Stimulated activated CD4-positive, alpha-beta T cell treated with anti-CD3 and anti-CD28 coated beads, Interleukin-2, amount 100 ng/mL, for 4 hours (primary cell): ENCODE measurements at places on chromosomes 12 and 14.

GRCh38 chr12:4244868-4245267, 28.7 kb upstream of the CCND2 start:
- DNase-seq: no peak

DNA sequence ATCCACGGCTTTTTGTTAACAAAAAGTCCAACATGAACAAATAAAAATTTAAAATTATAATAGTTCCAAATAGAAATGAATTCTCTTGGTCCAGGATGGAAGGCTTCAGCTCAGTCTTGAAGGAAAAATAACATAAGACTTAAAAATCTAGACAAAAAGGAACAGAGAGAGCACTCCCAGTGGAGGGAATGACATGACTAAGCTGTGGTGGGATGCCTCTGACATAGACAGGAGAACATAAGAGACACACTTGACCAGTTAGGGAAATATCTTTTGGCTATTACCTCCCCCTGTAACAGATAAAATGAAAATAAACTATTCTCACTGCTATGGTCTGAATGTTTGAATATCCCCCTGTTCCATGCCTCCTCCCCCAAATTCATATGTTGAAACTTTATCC, 106.8 kb downstream of the BBS10 start:
- DNase-seq: no peak

DNA sequence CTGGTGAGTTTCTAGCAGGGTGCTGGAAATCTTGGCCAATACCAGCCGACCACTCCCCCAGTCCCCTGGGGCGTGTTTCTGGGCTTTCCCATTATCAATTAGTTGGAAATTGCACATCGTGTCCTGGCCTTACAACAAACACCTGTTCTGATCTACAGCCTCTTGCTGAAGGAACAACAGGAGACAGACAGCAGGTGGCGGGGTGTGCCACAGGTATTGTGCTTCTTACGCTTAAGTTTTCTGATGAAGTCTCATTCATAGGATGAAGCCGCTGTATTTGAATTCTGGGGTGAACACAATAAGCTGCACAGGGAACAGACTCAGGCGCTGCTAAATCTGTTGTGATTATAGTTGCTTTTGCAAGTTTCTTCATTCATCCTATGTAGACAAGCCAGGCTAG, 703 bp downstream of the HIGD1C start:
- no peak for DNase-seq

DNA sequence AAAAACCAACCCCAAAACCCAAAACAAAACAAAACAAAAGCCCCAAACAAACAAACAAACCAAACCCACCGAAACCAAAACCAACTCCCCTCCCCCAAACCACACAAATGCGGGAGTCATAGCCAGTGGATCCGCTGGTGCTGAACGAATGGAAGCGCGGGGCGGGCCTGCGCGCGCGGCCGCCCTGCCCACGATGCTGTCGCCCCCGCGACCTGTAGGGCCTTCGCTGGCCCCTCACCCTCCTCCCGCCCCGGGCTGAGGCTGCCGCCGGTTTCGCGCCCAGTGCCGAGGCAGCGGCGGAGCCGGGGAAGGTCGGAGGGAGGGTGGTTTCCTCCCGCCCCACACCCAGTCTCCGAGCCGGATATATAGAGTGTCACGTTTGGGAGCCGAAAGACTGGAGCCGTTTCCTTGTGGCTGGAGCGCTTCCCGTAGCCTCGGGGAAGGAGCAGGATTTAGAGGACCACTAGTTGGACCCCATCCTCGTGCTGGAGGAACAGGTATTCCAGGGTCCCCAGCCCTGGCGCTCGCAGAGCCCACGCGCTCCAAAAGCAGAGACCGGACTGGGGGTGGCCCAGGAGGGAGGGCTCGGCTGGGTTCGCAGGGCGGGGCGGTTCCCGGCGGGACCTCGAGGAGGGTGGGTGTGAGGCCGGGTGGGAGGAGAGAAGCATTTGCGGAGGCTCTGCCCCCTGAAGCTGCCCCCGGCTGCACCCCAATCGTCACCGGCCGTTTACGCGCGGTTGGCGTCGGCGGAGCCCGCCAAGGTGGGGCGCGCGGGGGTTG, at the start of gene FAR2:
Gene FAR2, plus strand, starts transcription at position 368 of the 780 bp plus-strand sequence. CDS start 121,172 bp downstream, outside the sequence.
- DNase-seq: peak; percentile 45

DNA sequence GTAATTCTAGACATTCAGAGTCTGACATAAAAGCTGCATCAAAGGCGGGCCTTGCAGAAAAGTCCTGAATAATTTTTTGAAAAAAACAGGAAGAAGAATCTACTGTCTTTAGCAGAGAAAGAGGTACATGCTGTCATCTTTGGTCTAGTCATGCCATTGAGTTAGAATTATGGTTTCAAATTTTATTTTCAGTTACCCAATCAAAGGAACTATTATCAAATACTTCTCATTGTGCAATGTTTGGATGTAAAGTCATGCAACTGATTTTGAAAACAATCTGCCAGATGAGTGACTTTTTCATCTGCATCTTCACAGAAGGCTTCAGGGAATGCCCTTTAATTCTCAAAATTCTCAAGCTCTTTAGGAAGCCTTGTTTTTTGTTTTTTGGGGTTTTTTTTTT, 803.5 kb downstream of the FLRT2 start:
- no peak for DNase-seq

GRCh38 chr14:64685371-64686281, 18.6 kb upstream of the PLEKHG3 start:
- DNase-seq: no peak

GRCh38 chr14:31580234-31580633, 19.0 kb downstream of the NUBPL start:
- no peak for DNase-seq

DNA sequence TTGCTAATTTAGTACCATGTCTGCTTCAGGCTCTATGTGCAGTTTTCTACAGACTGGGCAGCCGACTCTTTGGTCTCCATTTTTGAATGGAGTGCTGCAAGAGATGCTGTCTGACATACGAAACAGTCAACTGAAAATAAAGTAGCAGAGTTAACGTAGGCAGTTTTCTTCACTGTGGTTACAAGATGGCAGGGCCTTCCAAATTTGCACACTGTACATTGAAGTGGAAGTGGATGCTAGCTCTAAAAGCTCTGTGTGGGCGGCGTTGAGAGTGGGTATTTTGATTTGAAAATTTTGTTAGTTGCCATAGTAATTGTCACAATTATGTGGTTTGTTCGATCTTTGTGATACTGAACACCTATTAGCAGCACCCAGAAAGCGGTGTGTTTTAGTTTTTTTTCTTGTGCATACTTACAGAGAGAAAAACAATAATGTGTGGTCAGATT, 154.9 kb upstream of the ATP2B1 start:
- DNase-seq: peak; percentile 36

DNA sequence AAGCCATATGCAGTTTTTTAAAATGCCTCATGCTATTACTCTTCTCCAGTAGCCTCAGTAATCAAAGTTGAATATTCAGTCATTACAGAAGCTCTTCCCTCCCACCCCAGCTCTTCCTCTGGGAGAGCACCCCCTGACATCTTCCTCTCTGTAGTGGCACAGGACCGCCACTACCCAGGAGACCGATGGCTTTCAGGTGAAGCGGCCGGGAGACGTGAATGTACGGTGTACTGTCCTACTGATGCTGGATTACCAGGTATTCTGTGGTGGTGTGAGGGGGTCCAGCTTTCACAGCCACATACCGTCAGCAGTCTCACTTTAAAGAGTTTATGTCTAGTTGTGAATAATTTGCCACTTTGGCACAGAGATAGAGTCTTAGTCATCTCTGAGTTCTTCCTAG, 4.6 kb downstream of the SMARCD1 start:
- no peak for DNase-seq

DNA sequence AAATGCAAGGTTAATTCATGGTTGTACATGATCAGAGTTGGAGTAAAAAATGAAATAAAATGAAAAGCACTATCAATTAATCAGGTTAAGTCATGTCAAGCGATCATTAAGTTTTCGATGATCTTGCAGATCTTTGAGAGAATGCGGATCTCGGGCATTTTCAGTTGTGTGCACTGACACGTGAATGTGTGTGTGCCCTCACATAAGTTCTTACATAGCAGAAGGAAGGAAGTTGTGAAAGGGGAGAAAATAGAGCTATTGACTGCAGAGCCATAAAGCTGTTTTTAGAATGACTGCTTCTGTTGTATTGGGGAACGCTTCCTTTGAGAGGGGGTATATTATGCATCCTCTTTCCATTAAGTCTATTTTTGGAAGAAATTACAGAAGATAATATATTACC, 101.3 kb downstream of the HMGA2 start:
- DNase-seq: no peak

DNA sequence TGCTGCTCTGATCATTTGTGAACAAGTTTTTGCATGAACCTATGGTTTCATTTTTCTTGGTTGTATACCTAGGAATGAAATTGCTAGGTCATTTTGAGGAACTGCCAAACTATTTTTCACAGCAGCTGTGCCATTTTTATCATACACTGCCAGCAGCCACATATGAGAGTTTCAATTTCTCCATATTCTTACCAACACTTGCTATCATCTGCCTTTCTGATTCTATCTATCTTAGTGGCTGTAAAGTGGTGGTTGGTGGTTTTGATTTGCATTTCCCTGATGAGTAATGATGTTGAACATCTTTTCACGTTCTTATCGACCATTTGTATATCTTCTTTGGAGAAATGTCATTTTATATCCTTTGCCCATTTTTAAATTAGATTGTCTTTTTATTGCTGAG, 146.1 kb downstream of the C12orf75 start:
- no peak for DNase-seq

GRCh38 chr14:56569174-56569573, 10.4 kb upstream of the TMEM260 start:
- no peak for DNase-seq

GRCh38 chr12:43758247-43758727, 303 bp downstream of the PUS7L start:
- no peak for DNase-seq

DNA sequence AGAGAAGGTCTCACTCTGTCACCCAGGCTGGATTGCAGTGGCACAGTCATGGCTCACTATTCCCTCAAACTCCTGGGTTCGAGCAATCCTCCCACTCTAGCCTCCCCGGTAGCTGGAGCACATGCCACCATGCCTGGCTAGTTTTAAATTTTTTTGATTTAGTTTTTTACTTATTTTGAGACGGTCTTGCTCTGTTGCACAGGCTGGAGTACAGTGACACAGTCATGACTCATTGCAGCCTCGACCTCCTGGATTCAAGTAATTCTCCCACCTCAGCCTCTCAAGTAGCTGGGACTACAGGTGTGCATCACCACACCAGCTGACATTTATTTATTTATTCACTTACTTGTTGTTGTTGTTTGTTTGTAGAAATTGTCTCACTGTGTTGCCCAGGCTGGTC, 22.2 kb upstream of the DIP2B start:
- no peak for DNase-seq

DNA sequence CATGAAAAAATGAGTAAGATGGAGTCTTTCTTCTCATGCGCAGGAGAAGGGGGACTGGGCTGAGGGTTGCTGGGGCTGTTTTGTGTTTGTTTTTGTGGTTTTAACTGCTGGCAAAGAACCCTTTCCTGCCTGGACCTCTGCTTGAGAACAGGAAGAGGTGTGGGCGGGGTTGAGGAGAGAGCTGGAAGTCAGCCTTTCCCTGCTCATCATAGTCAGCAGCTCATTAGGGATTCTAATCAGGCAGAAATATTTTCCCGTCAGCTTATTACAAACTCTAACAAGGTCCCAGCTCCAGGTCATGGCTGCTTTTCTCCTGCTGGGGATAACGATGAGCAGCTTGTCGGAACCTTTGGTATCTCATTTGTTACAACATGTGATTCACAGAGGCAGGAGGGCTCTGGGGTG, 185.0 kb upstream of the NRXN3 start:
- no peak for DNase-seq

DNA sequence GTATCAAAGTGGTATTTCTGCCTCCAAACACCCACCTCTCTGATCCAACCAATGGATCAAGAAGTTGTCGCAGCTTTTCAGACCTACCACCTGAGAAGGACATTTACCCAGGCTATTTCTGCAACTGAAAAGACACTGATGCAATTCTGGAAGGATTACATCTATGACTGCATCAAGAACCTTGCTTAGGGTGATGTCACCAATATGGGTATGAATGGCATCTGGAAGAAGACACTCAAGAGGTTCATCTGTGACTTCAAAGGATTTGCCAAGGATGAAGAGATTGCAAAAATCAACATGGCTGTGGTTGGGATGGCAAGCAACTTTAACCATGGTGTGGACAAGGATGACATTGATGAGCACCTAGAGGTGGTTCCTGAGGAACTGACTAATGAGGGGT, 154.2 kb downstream of the PCNX1 start:
- DNase-seq: no peak

GRCh38 chr12:123034022-123034541, 53.6 kb downstream of the ARL6IP4 start:
- DNase-seq: no peak

- no peak for DNase-seq
Observed at GRCh38 chr12:15979096-15980092, 68.3 kb downstream of the DERA start.

DNA sequence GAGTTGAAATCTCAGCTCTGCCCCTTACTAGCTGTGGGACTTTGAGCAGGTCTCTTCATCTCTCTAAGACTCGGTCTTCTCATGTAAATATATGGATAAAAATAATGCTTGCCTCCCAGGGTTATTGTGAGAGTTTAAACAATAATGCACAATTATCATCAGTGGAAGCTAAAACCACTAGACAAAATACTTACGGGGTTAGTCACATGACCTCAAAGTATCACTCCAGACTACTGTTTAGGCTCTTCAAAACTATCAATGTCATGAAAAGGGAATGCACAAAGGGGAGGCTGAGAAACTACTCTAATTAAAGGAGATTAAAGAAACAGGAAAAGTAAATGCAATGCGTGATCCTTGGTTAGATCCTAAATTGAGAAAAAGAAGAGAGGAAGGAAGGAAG, 24.5 kb upstream of the TSPAN11 start:
- no peak for DNase-seq

GRCh38 chr12:56955631-56956256, 1.7 kb downstream of the RDH16 start:
- no peak for DNase-seq

- no peak for DNase-seq
Observed at GRCh38 chr12:120257041-120257821, 8.3 kb downstream of the PXN start.

DNA sequence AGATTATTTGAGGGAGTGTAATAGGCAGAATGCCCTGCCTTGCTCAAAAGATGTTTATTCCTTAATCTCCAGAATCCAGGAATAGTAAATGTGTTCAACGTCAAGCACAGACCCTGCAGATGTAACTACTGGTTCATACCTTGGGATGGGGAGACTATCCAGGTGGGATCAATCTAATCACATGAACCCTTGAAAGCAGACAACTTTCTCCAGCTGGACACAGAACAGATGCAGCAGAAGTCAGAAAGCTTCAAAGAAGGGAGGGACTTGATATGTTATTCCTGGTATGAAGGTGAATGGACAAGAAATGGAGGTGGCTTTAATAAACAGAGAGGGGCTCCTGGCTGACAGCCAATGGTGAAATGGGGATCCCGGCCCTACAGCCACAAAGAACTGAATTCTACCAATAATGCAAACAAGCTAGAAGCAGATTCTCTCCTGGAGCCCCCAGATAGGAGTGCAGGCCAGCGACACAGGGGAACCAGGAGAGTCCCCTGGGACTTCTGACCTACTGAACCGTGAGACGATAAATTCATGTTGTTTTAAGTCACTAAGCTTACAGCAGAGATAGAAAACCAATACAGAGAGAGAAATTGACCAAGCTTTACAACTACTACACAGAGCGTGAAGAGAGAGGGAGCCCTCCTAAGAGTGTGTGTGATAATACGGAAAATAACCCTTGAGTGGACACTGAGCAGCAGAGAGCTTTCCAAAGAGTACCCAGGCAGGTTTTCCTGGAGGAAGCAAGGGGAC, 133.5 kb upstream of the TMEM132C start:
- no peak for DNase-seq

- no peak for DNase-seq
Observed at GRCh38 chr12:61161961-61162360, 1098.2 kb upstream of the USP15 start.
